Left lung (tissue), 14 donors: ENCODE measurements at places on chromosomes 12 and 14. TPM values are rescaled to one million over a fixed set of nuclear protein-coding genes. Genes with fewer than 3 reads are reported as not detected.

Gene PPFIA2
- 1.2 TPM for total RNA-seq

Gene B3GNT4
- total RNA-seq: 0.42 TPM

Gene LPAR5
- 2.0 TPM for total RNA-seq

Gene TSPAN11
- 4.1 TPM for total RNA-seq

Gene HHIPL1
- total RNA-seq: 2.5 TPM

Gene LGMN
- total RNA-seq: 247 TPM

Gene RNASE7
- total RNA-seq: not detected

Gene PRH1
- total RNA-seq: 12.0 TPM

Gene BTG1
- total RNA-seq: 114 TPM

Gene FAM90A1
- 0.39 TPM for total RNA-seq

DNA sequence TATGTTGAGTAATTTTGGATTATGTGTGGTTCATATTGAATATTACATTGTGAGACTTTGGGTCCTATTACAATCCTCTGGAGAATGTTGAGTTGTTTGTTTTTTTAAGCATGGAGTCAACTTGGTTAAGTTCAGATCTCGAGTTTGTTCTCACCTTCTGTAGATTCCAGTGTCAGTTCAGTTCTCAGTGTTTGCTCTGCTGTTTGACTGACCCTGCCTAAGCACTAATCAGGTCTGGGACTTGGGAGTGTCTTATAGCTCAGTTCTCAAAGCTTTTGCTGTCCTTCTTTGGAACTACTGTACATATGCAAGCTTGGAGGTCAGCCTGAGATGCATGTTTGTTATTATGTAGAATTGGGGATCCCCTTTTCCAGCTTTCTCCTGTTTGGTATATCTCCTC is 63.1 kb downstream of the DIP2B start:
- no peaks in the 10 kb centered on the region for H3K36me3 ChIP-seq
- no peaks in the 10 kb centered on the region for H3K27me3 ChIP-seq
- H3K4me1 ChIP-seq: peaks cover 96% of the 10 kb centered on the region
- DNase-seq: no peak
- peak overlapping the region; percentile 54 for H3K27ac ChIP-seq
- no peak overlapping the region for H3K4me3 ChIP-seq

GRCh38 chr12:113424915-113425823 is 3.0 kb downstream of the SDSL start:
- no peaks in the 10 kb centered on the region for H3K27me3 ChIP-seq
- H3K4me1 ChIP-seq: peaks cover 8% of the 10 kb centered on the region
- no peaks in the 10 kb centered on the region for H3K36me3 ChIP-seq
- no peak overlapping the region for H3K27ac ChIP-seq

DNA sequence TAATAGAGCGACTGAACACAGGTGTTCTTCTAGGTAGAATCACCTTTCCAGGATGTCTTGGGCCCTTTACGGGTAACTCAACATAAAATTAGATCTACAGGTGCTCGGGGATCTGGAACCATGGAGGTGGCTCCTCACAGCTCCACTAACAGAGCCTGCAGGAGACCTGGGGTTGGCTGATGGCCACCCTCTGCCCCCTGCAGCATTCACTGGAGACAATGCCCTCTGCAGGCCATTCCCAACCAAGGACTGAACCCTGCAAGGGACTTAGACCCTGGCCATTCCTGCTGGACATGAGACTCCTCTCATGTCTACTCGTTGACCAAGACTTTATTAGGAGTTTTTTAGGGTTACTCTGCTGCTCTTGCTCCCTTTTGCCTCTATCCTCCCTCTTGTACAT is 58.5 kb upstream of the PPP4R3A start:
- no peaks in the 10 kb centered on the region for H3K36me3 ChIP-seq
- peaks cover 17% of the 10 kb centered on the region for H3K27me3 ChIP-seq
- H3K4me3 ChIP-seq: no peak overlapping the region
- H3K27ac ChIP-seq: no peak overlapping the region

DNA sequence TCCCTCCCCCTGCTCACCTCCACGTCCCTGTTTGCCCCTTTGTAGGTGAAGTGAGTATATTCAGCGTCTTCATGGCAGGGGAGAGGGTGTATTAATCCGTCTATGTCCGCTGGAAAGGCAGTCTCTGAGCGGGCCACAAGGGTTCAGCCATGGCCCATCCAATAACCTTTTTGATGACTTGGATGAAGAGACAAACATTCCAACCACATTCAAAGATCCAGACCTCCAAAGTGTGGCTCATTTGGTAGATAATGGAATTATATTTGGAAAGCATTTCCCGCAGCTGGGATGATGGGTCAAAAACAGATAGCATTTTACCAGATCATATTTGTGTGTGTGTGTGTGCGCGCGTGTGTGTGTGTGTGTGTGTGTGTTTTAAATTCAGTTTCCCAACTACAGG is 345.9 kb downstream of the DPF3 start:
- peaks cover 23% of the 10 kb centered on the region for H3K27me3 ChIP-seq
- H3K4me1 ChIP-seq: no peaks in the 10 kb centered on the region
- H3K36me3 ChIP-seq: no peaks in the 10 kb centered on the region
- no peak overlapping the region for H3K27ac ChIP-seq
- no peak overlapping the region for H3K4me3 ChIP-seq

DNA sequence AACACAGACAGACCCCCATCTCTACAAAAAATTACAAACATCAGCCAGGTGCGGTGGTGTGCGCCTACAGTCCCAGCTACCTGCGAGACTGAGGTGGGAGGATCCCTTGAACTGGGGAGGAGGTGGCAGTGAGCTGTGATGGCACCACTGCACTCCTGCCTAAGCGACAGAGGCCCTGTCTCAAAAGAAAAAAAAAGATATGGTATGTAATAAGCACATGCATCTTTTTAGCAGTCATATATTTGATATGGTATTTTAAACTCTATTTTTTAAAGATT is 7.2 kb downstream of the SLC15A4 start:
- no peak for DNase-seq
- H3K27ac ChIP-seq: peak overlapping the region; percentile 92
- no peaks in the 10 kb centered on the region for H3K27me3 ChIP-seq
- no peaks in the 10 kb centered on the region for H3K36me3 ChIP-seq
- no peak overlapping the region for H3K4me3 ChIP-seq
